ENCODE measurements at places on chromosomes 5 and 9.

DNA sequence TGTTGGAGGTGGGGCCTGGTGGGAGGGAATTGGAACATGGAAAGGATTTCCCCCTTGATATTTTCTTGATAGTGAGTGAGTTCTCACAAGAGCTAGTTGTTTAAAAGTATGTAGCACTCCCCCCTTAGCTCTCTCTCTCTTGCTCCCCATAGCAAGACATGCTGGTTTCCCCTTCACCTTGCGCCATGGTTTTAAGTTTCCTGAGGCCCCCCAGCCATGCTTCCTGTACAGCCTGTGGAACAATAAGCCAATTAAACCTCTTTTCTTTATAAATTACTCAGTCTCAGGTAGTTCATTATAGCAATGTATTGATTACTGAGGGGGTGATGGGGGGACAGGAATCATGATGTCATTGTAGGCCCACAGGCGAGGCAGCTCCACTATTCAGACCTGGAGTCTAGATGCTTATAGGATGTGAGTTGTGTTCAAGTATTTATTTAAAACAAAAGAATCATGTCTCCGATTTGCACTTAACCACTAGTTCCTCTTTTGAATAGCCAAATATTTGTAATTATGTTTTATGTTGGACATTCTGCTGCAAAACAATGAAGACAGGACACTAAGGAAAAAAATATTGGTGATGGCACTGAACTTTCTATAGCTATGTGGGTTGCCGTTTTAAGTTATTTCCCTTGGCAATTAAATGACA lies 156.6 kb downstream of the TMEM38B start:
- no peak for DNase-seq

DNA sequence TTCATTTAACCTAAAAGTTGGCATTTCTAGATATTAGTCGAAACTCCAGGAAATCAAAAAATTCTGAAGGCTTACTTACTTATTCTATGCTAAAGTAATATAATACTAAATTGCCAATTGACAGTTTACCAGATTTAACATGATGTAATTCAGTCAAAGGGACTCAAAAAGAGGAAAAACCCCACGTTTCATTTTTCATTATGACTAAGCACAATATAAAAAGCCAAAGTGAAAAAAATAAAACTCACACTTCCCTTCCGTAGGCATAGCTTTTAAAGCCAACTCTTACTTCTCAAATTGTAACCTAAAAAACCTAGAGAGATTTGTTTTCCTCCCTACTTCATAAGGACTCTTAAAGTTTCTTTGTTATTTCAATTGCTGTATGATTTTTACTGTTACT lies 146.6 kb downstream of the RAPGEF6 start:
- DNase-seq: no peak

DNA sequence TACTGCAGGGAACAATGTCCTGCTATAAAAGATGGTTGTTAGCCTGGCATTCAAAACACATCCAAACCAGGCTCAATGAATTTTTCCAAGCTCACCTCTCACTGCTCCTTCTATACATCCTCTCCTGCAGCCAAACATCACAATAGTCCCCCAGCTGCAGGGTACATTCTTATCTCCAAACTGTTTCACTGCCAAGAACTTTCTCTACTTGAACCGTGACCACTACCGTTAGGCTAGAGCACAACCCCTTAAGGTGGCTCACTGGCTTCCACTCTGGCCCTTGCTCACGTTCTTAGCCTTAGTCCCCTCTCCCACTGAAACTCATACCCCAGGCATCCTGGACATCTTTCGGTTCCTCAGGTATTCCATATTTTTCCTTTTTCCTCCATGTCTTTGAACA lies 29.0 kb upstream of the ANXA6 start:
- no peak for DNase-seq

- DNase-seq: no peak
Measured at GRCh38 chr5:37174928-37175327, 74.2 kb downstream of the CPLANE1 start.

DNA sequence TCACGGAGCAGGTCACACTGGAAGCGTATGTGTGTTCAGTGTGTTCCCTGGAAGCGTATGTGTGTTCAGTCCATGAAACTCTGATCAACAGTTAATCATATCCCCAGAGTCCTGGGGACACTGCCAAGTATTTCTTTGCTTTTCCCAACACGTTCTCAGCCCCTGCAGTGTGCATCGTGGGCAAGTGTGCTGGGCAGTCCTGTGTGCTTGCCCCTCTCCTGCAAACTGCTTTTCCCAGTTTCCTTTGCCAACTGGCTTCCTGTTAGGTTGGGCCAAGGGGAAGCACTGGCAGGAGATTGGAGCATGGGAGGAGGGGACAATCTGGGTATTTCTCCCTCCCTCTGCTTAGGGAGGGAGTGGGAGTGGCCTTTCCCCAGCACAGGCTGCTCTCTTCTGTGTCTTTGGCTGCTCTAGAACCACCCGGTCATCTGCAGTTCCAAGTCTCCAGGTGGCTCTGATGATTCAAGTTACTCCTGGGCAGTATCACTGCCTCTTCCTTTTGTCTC lies 36.8 kb upstream of the NEK6 start:
- peak; percentile 49 for DNase-seq

DNA sequence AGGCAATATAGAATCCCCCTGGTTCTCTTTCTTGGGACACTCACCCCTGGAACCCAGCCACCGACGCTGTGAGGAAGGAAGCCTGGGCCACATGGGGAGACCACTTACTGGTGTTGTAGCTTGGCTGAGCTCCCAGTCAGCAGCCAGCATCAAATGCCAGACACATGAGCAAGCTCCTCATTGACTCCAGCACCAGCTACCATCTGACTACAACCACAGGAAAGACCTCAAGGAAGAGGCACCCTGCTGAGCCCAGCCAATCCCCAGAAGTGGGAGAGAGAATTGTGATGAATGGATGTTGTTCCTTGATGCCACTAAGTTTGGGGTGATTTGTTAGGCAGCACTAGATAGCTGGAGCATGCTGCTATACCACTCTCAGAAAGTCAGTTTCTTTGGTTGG lies 36.0 kb downstream of the BNIP1 start:
- DNase-seq: no peak

DNA sequence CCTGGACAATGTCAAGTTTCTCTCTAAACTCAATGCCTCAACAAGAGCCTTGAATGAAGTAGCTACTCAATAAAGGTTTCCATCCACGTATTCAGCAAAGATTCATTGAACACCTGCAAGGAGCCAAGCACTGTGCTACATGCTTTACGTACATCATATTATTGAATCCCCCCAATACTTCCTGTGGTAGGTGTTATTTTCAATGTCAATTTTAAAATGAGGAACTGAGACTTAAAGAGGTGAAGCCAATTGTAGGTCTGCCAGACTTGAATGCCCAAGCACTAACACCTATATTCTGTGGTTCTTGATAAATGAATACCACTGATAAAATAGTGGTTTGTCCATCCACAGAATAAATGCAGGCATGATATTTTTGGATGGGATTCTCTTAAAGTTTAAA lies 162.3 kb downstream of the DRD1 start:
- no peak for DNase-seq

DNA sequence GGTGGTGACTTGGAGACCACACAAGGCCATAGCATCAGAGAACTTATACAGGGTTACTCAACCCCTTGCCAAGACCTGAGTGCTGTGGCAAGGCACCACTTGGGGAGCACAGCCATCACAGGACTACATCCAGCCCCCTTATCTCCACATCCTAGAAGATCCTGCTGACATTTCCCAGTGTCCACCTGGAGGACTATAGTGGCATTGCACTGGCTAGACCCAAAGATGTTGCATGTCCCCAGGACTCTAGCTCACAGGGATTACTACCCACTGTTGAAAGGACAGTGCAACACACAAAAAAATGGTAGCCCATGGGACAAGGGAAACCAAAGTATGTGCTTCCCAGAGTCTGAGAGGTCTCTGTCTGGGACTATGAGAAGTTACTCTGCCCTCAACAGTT lies 411.1 kb upstream of the NUDT12 start:
- DNase-seq: no peak

Data from RWPE1 (cell line).